Spinal cord (tissue), 10 donors: ENCODE measurements at places on chromosomes 11 and 22.

GRCh38 chr22:38727530-38728451 lies 22.0 kb downstream of the GTPBP1 start:
- no peak for DNase-seq

DNA sequence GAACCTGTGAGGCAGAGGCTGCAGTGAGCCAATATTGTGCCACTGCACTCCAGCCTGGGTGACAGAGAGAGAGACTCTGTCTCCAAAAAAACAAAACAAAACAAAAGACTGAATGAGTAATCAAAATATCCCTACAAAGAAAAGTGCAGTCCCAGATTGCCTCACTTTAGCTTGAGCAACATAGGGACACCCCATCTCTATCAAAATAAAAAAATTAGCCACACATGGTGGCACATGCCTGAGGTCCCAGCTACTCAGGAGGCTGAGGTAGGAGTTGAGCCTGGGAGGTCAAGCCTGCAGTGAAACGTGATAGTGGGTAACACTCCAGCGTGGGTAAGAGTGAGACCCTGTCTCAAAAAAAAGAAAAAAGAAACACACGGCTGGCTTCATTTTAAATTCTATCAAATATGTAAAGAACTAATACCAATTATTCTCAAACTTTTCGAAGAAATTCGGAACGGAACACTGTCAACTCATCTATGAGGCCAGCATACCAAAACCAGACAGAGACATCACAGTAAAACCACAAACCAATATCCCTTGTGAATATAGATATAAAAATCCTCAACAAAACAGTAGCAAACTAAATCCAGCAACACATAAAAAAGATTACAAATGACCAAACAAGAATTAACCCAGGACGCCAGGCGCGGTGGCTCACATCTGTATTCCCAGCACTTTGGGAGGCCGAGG lies 12.9 kb downstream of the CHEK2 start:
- DNase-seq = no peak

GRCh38 chr11:3865388-3866193 lies 10.1 kb downstream of the STIM1 start:
- no peak for DNase-seq

DNA sequence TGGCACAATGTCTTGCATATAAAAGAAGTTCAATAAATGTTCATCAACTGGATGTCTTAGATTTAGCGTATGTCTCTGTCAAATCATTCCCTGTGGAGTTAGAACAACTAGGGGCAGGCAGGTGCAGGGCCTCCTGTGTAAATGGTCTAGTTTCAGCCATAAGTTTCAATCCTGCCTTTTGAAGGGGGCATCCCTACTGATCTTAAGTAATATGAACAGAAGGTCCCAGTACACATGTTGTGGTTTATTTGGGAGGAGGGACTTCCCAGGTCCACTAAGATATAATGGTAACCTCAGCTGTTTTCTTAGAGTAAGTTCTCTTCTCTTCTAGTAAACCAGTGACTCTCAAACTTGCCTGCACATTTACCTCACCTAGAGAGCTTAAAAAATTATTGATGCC lies 19.8 kb downstream of the TTC12 start:
- DNase-seq = no peak

DNA sequence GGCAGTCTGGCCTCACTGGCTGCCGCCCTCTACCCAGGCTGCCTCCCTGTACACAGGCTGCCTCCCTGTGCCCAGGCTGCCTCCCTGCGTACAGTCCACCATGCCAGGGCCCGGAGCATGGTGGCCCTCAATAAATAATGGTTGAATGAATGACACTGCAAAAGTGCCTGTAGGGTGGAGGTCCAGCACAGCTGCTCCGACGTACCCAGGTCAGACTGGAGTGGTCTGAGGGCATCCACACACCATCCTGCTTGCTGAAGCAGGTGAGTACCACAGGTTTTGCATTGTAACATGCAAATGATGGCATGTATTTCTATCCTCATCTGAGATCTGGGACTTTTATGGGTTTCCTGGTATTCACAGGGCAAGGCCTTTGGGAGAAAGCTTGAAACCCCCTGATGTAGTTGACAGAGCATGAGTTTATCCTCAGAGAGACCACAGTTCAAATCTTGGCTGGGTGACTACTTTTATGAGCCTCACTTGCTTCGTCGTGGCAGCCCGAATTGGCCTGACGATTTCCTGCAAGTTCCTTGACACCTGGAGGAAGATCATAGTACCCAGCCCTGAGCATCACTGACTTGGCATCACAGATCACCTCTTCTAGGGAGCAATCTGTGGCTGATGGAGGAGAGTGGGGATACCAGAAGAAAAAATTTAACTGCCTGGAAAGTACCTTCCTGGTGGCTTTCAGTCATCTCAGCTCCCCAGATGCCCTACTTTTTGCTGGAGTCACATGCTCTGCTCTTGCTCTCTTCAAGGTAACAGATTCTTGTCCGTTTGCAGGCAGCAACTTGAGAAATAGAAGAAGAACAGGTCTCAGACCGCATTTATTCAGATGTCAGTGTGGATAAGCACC lies 16.0 kb upstream of the CYB5R3 start:
- DNase-seq = no peak

DNA sequence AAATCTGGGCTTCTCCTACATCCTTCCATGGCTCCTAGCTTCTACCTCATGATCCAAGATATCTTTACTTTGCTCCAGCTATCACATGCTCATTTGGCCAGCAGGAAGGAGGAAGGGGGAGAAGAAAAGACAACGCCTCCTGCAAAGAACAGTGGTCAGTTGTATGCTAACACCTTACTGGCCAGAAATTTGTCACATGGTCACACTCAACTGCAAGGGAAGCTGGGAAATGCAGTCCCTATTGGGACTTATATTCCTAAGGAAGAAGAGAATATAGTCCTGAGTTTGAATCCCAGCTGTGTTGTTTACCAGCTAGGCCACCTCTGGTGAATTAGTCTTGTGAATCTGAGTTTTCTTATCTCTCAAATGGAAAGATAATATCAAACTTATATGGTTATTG lies 272.0 kb downstream of the BLID start:
- DNase-seq = no peak

GRCh38 chr11:34603129-34604001 lies 17.5 kb upstream of the EHF start:
- no peak for DNase-seq

- DNase-seq = no peak
Measured at GRCh38 chr11:1879342-1879940, 12.3 kb downstream of the PRR33 start.

DNA sequence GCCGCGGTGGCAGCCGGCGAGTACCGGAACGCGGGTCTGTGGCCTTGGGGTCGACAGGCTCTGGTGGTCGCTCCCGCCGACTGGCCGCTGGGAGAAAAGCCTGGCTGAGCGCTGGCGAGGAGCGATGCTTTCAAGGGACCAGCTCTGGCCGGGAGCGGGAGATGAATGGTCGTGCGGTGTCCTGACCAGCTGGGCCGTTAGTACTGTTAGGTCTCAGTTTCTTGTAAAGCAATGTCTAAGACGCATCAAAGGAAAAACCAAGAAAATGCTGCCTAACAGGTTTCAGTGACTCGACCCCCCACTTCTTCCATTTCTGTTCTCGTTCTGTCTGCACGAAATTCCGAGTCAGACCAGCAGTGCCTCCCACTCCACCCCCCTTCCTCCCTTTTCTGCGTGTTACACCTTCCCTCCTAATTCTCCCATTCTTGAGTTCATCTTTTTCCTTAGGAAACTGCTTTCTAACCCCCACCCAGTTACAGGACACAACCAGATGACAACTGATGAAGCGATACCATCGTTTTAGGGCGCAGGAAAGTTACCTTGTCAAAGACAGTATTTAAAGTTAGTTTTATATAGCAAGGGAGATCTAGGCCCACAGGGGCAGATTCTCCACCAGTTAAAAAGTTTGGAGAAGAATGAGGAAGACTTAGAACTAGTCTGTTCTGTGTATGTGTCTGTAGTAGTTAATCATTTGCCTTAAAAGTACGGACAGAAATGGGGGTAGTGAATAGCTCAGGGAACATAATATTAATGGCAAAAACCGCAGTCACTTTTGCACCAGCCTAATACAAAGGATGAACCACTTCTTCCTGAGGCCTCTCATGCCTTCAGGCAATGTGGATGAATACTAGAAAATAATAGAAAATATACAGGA lies 1.0 kb downstream of the CUL5 start:
- DNase-seq = peak; percentile 4

- no peak for DNase-seq
Measured at GRCh38 chr11:86204356-86204755, 40.2 kb upstream of the EED start.

DNA sequence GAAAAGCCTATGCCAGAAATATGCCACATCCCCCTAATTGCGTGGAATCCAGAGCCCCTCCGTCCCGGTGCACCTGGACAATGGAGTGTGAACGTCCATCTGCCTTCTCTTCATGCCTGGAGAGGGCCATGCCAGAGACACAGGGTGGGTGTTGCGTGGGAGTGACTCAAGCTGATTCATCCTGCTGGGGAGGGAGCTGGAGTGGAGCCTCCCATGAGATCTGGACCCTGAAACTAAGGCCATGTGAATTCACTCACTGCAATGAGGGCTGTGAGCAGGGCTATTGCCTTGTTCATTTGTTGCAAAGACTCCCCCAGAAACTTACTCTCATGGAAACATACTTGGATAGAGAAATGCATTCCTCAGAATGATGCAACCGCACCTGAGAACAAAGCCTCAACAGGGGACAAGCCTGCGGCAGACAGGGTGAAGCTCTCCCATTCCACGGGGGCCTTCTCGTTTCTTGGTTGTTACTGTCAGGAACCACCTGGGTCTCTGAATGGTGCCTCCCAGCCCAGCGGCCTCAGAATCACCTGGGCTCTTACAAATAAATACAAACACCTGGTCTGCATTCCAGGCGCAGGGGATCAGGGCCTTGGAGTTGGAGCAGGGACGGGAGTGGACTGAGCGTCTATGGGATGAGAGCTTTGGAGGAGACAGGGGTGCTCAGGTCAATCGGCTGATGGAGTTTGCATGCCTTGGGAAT lies 1031.2 kb downstream of the BRD1 start:
- no peak for DNase-seq

- DNase-seq = no peak
Measured at GRCh38 chr22:44988671-44989070, 21.1 kb downstream of the PHF21B start.

DNA sequence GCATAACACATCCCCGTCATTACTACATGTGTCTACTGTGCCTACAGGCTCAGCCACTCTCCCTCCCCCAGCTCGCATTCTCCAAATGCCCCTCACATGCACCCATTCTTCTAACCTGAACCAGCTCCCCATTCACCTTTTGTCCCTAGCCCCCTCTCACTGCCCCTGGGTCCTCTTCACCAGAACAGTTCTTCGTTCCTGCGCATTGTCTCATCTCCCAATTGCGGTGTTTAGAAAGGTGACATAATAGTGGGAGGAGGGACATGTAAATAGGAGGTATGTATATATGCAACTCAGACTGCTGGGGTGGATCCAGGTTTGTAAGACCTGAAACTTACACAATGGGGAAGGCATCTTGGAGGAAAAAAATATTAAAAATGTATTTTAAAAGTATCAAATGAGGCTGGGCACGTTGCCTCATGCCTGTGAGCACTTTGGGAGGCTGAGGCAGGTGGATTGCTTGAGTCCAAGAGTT lies 4.7 kb upstream of the VSIG2 start:
- no peak for DNase-seq

- no peak for DNase-seq
Measured at GRCh38 chr11:129195682-129196081, 3.6 kb upstream of the ARHGAP32 start.

DNA sequence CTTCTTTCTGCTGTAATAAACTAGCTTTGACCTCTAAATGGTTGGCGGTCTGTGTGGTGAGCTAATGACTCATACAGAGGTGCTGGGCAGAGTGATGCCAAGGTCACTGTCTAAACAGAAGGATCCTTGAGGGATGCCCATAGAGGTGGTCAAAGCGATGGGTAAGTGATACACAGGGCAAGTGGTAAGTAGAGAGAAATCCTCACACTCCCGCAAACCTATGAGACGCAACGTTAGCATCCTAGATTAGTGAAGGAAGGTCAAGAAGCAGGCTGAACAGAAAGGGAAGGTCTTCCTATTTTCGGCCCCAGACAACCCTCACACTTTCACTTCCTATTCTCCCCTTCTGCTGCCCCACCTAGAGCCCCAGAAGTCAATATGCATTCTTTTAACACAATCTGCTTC lies 65.6 kb upstream of the SESN3 start:
- DNase-seq = no peak

DNA sequence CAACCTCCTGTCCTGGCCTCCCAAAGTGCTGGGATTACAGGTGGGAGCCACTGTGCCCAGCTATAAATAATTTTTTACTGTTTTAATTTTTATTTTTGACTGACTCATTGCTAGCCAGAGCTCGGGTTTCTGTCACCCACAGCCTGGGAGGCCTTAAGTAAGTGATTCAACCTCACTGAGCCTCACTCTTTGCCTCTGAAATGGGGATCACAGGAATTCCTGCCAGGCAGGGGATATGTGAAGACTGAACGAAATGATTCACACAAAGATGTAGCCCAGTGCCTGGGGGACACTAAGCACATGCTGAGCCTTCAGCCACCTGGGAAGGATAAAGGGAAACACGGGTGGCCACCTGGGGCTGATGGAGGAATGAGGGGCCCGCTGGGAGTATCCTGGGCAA lies 3.8 kb upstream of the LRRC74B start:
- no peak for DNase-seq

DNA sequence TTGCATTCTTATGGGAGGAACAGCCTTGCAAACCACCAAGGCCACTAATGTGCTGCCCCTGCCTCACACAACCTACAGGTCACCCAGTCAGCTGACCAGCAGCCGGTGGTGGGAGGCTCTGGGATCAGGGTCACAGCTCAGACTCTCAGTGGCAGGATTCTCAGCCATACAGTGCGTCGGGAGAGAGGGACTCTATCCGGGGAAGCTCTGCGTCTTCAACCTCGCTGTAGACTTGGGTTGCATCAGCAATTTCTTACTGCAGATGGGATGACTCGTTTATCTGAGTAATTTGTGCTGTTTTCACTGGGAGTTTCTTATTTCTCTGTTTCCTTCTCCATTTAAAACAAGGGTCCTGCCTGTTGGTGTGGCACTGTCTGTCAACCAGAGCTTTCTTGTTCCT lies 257.7 kb downstream of the TBC1D22A start:
- no peak for DNase-seq

- DNase-seq = no peak
Measured at GRCh38 chr22:47918276-47918921, 1155.9 kb downstream of the TBC1D22A start.

GRCh38 chr11:47986742-47987141 lies 6.4 kb downstream of the PTPRJ start:
- DNase-seq = no peak

GRCh38 chr11:20762116-20762844 lies 92.9 kb downstream of the NELL1 start:
- peak; percentile 85 for DNase-seq
